ENCODE measurements at places on chromosomes 2 and 18. TPM values are rescaled to one million over a fixed set of nuclear protein-coding genes. Genes with fewer than 3 reads are reported as not detected.

The HPCAL1 gene
- 57.2 TPM for total RNA-seq

The MAP2 gene
- 2.2 TPM for total RNA-seq

The CIAO1 gene
- 111 TPM for total RNA-seq

The LPIN2 gene
- total RNA-seq: 48.1 TPM

The EVX2 gene
- total RNA-seq: under 0.01 TPM

The GCC2 gene
- total RNA-seq: 39.8 TPM

The SPR gene
- 17.0 TPM for total RNA-seq

The L3MBTL4 gene
- 0.88 TPM for total RNA-seq

The MYOM1 gene
- total RNA-seq: 1.8 TPM

- DNase-seq: no peak
Observed at GRCh38 chr2:240189686-240190085, 49.2 kb upstream of the OTOS start.

DNA sequence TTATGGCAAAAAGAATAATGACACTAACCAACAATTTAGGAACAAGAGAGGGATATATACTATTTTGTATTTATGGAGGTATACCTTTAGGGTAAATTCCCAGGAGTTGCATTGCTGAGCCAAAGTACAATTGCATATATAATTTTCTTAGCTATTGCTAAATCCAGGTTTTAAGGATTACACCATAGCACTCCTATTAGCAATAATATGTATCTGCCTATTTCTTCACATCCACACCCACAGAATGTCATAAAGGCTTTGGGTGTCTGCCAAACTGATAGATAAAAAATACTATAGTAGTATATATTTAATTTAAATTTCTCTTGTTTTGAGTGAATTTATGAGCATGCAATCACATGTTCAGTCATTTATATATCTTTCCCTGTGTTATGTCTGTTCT, 11.5 kb upstream of the SERPINB13 start:
- no peak for DNase-seq

DNA sequence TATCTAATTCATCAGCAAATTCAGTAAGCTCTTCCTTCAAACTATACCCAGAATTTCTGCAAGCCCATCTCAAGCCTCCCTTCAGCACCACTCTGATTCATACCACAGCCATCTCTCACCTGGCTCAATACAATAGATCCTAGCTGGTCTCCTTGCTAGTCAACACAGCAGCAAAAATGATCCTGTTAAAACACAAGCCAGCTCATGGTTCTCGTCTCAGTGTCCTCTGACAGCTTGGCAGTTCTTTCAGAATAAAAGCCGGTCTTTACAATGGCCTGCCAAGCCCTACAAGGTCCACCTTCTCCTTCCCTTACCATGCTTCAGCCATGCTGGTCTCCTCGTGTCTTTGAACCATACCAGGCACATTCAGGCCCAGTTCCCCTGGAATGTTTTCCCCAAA, 296.9 kb upstream of the RND3 start:
- DNase-seq: no peak

GRCh38 chr18:21593540-21594257, 6.8 kb downstream of the ESCO1 start:
- no peak for DNase-seq

DNA sequence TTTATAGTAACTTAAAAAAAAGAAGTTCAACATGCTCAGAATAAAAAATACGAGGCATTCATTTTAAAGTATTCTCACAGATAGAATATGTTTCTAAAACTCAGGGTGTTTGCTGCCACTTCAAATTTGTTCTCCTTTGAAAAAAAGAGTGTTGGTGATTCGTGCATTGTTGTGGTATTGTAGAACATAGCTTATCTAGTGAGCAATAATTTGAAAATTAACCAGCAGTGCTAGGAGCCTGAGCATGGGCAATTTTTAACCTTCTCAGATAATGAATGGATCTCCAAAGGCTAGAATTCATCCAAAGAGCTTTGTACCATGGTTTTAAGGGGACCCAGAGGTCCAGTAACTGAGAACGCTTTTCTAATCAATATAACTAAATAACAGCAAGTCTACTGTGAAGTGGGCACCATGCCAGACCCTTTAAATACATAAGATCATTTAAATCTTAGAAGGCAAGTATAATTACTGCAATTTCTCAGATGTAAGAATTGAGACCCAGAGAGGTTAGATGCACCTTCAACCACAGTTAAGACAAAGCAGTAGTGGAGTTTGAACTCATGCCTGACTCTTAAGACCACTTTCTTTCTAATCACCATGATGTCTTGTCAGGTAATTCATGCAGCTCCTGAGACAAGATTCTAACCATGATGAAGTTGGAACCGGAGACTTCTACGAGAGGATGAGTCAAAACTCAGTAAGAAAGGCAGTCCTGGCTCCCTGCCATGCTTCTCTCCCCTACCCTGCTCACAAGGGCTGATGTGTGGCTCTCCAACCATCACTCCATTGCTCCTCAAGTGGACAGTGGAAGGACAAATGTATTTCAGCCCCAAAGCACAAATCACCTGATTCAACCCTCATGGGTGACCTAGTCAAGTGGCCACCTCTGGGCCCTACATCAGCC, 3.4 kb downstream of the CYRIA start:
- DNase-seq: no peak

GRCh38 chr18:79487801-79488201, 92.1 kb downstream of the NFATC1 start:
- peak; percentile 78 for DNase-seq

DNA sequence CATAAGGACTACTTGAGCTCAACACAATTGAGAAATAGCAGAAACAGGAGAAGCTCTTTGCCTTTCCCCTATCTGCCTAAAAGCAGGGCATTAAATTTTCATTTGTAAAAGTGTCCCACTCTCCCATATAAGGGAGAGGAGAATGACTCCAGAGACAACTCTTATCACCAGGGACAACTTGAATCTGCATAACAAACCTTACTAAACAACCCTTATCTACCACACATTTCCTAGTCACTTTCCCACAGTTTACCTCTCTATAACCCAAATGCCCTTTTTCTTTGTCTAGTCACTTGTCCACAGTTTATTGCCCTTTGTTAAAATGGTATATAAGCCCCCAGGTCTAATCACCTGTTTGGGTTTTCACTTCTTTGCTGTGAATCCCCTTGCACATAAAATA, 37.5 kb upstream of the PPM1B start:
- DNase-seq: no peak

GRCh38 chr2:77086051-77086450, 436.1 kb downstream of the LRRTM4 start:
- no peak for DNase-seq

Data from osteoblast (primary cell).